HFFc6 (cell line): ENCODE measurements at places on chromosomes 12 and 14. TPM values are rescaled to one million over a fixed set of nuclear protein-coding genes. Genes with fewer than 3 reads are reported as not detected.

DNA sequence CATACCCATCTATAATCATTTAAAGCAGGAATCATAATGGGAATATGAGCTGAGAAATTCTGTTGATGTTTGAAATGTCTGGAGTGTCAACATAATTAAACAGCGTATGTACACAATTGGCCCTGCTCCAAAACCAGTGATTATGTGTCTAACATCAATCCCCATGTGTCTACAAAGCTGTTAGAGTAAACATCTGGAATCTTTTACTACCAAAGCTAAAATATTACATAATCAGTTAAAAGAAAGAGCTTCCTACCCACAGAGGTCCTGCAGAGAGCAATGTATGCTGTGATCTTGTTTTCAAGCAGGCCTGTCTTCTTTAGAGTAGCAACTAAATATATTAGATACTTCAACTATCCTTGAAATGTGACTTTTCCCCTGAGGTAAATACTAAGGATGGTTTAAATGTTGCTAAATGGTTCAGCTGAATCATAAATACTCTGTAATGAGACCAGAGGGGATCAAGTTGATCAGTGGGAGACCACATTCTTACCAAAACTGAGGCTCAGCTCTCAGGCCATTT, 74.3 kb downstream of the RASSF8 start:
- no peak for DNase-seq

WNT5B gene
- total RNA-seq = 191 to 298 TPM (median 229 TPM) in 3 replicates

- no peak for DNase-seq
These were observed 5.6 kb downstream of the TCP11L2 start for GRCh38 chr12:106308121-106308520.

C1S gene
- total RNA-seq = 21.9 to 28.8 TPM (median 24.5 TPM) in 3 replicates

DNA sequence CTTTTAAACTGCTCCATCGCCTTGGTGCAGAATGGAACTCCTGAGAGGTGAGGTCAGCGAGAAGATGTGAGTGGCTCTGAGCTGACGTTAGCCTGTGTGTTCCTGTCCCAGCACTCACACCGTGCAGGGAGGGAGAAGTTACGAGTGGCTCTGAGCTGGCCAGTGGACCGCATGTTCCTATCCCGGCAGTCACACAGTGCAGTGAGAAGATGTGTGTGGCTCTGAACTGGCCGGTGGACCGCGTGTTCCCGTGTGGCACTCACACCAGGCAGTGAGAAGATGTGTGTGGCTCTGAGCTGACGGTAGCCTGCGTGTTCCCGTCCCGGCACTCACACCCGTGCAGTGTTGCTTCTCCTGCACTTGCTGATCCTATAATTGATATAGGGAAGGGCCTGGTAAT, 59.9 kb downstream of the VCPKMT start:
- DNase-seq = no peak

DNA sequence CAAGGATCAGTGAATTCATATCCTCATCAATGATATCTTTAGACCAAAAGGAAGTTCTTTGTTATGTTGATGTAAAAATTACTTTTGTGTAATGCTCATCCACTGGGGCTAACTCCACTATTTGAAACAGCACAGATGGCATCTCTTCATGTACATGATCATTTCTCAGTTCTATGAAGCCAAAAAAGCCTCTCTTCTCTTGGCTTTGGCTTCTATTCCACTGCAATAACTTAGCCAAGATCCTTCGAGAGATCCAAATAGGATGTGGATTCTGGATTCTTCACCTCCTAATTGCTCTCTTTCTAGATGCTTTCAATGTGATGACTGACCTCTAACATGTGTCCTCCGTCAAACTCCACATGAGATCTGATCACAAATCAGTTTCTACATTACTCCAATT, 851.2 kb downstream of the GALC start:
- no peak for DNase-seq

- no peak for DNase-seq
These were observed 311.0 kb downstream of the GRIN2B start for GRCh38 chr12:13670285-13670866.

DNA sequence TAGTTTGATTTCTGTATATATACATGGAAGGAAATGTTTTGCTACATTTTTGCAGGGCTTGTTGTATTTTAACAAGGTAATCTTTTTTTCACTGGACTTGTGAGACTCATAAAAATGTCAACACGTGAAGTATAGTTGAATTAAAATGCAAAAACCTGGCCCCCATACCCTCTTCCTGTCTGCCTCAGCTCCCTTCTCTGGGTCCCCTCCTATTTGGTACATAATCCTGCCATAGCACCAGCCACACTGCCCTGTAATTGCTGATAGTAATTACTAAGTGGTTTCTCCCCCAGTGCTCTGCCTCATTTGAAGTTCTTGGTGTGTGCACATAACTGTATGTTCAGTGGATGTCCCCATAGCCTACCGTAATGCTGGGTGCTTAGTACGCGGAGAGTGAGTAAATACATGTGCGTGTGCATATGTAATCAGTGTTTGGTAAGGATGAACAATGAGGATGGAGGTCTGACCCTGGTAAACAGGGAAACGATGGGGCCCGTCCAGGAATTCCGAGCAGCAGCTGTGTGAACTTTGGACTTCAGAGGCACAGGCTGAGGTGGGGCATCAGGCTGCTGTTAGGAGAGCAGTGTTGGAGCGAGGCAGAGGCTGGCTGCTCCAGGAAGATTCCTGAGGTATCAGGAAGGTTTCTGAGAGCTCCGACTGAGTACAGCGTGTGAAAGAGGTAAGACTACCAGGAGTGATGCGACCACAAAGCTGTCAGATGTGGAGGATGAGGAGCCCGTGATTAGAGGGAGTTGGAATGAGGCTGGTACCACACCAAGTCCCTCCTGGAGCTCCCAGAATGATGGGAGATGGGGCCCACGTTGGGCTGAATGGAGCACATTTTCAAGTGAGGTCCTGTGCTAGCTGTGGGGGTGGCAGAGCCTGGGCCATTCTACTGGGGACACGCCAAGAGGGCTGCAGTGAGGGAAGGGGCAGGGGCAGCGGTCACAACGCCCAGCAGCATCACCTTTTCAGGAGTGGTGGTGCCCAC, 106.8 kb downstream of the PELI2 start:
- DNase-seq = no peak

- DNase-seq = no peak
These were observed 94.4 kb downstream of the AVPR1A start for GRCh38 chr12:63056649-63057048.

GRCh38 chr12:51421266-51421884, 3.3 kb upstream of the SLC4A8 start:
- peak; percentile 71 for DNase-seq

DNA sequence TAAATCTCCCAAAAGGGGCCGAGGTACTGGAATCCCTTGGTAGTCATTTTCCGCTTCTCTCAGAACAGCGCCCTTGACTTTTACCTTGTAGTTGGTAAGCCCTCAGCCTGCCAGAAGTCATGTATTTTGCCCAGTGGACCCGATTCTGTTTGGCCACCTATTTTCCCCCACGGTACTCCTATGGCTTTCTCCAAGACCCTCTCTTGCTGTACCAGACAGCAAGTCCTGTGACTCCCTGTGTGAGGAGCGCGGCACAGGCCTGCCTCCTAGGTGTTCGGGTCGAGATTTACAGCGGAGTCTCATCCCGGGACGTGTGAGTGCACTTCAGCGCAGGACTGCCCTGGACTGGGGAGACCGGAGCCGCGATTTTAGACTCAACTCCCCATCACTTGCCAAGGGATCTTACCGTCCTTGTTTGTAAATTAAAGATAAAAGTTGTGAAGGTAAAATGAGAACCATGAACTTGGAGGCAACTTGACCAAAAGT, 1.1 kb upstream of the MBD6 start:
- no peak for DNase-seq

DENND5B gene
- total RNA-seq = 9.4 to 11.4 TPM (median 9.6 TPM) in 3 replicates

DNA sequence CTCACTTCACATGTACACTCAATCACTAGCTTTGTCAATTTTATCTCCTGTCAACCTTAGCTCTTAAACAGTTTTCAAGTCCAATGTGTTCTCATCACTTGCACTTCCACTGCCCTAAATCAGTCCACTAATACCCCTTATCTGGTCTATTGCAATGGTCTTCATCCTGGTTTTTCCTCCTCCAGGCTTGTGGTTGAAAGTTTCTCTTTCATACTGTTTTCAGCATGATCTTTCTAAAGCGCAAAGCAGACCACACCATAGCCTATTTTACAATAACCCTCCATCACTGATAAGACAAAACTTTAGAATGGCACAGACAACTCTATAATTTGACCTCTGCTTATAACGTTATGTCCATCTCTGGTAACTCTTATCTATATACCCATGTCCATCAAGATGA, 62.0 kb upstream of the DDHD1 start:
- DNase-seq = no peak

DNA sequence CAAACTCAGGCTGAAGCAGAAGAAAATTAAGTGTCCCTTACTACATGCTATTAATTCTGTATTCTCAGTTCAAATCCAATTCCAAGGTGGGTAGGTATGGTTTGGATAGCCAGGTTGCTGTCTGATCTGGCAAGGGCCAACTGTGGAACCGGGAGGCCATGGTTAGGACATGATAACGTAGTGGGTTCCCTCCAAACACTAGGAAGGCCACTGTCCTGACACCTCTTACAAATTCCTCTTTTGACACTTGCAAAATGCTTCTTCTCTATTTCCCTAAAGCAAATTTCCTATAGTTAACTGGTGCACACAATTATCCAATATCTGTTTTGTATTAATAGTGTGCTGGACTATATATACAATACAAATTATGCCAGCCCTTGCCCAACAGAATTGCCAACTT, 70.8 kb downstream of the RNF34 start:
- no peak for DNase-seq

BIN2 gene
- total RNA-seq = not detected in 3 replicates
